Psoas muscle (tissue), 8 donors: ENCODE measurements at places on chromosomes 5 and 9. TPM values are rescaled to one million over a fixed set of nuclear protein-coding genes. Genes with fewer than 3 reads are reported as not detected.

PCDHGB7 gene
- 7.2 TPM for total RNA-seq

LYRM7 gene
- total RNA-seq, result 31.0 TPM

SLC6A7 gene
- total RNA-seq, result not detected

GRCh38 chr9:6628704-6629103 is 16.8 kb downstream of the GLDC start:
- no peak for DNase-seq

GRCh38 chr5:1549475-1550030 is 25.8 kb upstream of the LPCAT1 start:
- DNase-seq, result no peak

GRCh38 chr9:133506653-133507038 is 18.1 kb downstream of the MYMK start:
- peak; percentile 71 for DNase-seq

DNA sequence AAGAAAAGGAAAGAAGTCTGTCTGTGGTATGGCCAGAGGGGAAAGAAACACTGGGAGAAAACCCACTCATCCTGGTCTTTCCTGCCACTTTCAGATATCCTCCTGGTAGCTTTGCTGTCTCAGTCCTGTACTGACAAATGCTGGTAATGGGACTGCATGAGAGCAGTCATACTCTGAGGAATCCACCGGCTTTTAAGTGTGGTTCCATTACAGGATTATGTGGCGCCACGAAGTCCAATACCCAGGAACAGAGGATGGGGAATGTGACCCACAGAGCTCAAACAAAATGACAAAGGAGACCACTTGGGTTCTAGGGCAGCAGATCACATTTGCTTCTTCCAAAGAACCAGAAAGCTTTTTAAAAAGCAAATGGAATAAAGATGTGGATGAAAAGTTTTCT is 26.3 kb upstream of the FBP1 start:
- no peak for DNase-seq

GRCh38 chr9:131395157-131396098 is 1.5 kb downstream of the PRRC2B start:
- no peak for DNase-seq
